ENCODE measurements at places on chromosomes 4 and X.

- DNase-seq: no peak
These were observed 320.9 kb downstream of the EVC2 start for GRCh38 chr4:5387457-5387856.

GRCh38 chrX:14050709-14051108 is 21.0 kb upstream of the GEMIN8 start:
- DNase-seq: no peak

GRCh38 chr4:7790023-7790422 is 149.6 kb downstream of the AFAP1 start:
- no peak for DNase-seq

- no peak for DNase-seq
These were observed 109.7 kb downstream of the MSL3 start for GRCh38 chrX:11867610-11868345.

GRCh38 chr4:185738820-185739219 is 73.2 kb downstream of the SORBS2 start:
- DNase-seq: no peak

GRCh38 chrX:16222151-16222550 is 54.9 kb downstream of the MAGEB17 start:
- DNase-seq: no peak

DNA sequence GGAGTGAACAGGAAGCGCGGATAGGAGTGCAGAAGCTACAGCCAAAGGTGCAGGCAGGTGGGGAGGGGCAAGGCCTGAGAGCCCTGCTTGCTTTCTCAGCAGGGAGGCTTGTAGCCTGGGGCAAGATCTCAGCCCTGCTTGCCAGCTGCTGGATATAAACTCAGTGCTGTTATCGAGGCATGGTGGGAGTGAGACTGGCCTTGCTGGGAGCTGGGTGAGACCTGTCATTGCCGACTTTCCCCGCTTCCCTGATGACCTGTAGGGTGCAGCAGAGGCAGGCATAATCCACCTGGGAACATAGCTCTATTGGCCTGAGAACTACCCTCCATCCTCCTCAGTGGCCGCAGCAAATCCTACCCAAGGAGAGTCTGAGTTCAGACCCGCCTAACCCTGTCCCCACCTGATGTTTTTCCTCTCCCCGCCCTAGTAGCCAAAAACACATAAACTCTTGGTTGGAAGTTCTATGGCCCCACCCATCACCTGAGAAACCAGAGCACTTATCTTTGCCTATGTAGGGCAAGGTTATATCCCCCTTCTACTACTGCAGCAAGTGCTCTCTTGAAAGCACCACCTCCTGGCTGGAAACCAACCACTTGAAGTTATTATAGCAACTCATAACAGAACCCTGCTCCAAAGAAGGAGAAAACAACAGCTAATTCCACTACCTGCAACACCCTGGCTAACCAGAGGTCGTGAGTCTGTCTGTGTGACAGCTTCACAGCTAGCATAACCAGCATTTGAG is 80.7 kb downstream of the FHIP1A start:
- DNase-seq: no peak

- no peak for DNase-seq
These were observed 48.0 kb upstream of the IGFBP7 start for GRCh38 chr4:57158221-57158620.

- no peak for DNase-seq
These were observed 171.9 kb downstream of the TMA16 start for GRCh38 chr4:163666332-163666873.

GRCh38 chr4:168805341-168805740 is 204.7 kb downstream of the CBR4 start:
- DNase-seq: no peak

DNA sequence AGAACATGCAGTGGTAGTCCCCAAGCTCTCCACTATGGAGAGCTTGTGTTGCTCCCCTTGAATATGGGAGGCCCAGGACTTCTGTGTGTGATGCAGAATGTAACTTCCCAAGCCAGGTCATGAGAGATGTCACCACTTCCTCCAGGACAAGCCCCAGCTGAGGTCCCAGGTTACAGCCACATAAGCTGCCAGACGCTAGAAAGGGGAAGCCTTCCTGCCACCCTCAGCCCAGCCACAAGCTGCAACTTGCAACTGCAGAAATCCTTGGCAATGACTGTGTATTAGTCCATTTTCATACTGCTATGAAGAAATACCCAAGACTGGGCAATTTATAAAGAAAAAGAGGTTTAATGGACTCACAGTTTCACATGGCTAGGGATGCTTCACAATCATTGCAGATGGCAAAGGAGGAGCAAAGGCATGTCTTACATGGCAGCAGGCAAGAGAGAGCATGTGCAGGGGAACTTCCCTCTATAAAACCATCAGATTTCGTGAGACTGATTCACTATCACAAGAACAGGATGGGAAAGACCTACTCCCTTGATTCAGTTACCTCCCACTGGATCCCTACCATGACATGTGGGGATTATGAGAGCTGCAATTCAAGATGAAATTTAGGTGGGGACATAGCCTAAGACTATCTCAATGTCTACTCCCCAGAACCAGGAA is 91.5 kb upstream of the DHX15 start:
- no peak for DNase-seq

GRCh38 chr4:1508161-1509160 is 102.2 kb upstream of the NKX1-1 start:
- DNase-seq: no peak

DNA sequence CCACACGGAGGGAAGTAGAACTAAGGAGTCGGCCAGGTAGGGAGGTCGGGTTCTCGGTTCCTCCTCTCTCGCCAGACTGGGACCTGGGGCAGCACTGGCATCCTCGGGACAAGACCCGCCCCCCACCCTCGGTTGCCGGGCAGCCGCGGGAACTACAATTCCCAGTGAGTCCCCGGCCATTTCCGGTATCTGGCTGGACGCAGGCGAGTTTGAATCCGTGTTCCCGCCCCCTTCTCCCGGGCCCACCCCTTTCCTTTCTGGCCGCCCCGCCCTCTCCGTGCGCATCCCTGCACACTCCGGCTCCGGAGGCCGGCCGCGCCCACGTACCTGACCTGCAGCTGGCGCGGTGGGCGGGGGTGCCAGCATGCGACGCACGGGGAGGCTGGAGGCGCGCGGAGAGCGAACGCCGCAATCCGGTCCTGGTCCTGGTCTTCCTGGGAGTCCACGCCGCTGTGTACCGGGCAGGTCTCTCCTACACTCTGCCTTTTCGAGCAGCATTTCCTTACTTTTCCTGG is 10.2 kb upstream of the DLG3 start:
- DNase-seq: no peak

- no peak for DNase-seq
These were observed 64.9 kb upstream of the CAMK2D start for GRCh38 chr4:113826421-113826820.

- peak; percentile 80 for DNase-seq
These were observed 22.1 kb downstream of the TMEM131L start for GRCh38 chr4:153488006-153488891.

- no peak for DNase-seq
These were observed 26.1 kb downstream of the SMARCA5 start for GRCh38 chr4:143539670-143540023.

GRCh38 chr4:48130100-48130499 is 4.0 kb downstream of the TXK start:
- DNase-seq: no peak

Data from stimulated activated CD8-positive, alpha-beta memory T cell treated with anti-CD3 and anti-CD28 coated beads, Interleukin-15, amount 100 ng/mL, for 4 hours (primary cell).